ENCODE measurements at places on chromosomes 4 and X.

DNA sequence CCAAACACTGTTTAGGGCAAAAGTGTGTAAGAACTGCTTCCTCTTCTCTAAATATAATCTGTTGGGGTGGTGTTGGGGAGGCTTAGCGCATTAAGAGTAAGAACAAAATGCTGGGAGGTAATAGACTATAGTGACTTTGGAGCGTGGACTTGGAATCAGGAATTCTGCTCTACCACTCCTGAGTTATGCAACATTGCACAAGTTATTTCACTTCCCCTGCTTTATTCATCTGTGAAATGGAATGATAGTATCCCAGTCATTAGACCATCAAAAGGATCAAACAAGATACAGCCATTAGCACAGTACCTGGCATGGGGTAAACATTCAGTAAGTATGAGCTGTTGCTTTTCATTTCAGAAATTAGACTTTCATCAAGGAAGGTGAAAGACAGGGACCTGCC, 58.7 kb downstream of the IGFBP7 start:
- no peak for DNase-seq

DNA sequence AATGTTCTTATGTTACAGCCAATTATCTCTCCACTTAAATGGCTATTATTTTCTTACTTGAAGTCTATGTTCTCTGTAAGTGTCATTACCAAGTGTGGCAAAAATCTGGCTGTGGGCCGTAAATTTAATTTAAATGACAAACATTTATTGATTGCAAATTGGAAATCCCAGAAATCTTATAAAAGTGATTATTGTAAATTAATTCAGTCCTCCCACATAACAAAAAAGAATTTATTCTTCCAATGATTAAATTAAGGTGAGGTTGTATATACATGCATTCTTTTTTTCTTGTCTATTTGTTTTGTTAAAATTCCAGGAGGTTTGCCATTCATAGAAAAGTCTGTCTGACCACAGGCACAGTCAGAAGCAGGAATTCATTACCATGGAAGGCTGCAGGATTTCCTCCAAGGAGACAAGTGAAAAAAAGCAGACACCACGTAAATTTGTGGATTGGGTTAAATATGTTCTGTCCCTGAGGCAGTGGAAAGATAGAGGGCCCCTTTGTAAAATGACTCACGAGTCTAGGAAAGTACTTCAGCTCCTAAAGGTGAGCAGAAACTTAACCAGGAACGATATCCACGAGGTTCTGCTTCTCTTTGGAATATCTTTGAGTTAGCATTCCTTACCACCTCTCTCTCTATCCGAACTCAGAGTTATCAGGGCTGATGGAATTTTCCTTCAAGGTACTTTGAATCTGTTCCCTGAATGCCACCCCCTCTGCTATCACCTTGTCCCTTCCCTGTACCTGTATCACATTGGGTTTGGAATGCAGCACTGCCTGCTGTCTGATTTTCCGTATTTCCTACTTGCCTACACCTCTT, 10.7 kb downstream of the PPARGC1A start:
- DNase-seq: no peak

DNA sequence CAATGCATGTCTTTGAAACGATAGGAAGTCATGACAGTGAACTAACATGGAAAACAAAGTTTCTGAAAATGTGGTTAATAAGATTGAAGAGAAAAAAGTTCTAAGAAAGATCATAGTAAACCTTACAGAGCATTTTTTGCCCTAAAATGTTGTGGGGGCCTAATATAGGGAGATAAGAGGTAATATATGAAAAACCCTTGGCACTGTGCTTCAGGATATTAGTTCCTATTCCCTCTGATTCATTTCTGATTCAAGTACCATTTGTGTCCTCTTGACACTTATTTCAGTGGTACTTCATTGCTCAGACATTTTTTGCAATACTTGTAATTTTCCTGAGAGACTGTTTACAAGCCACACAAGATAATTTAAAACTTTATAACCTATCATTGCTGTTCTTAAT, 35.1 kb downstream of the PAQR3 start:
- DNase-seq: no peak

GRCh38 chrX:31251336-31251735, 179.5 kb upstream of the FTHL17 start:
- DNase-seq: no peak
